DND-41 (cell line): ENCODE measurements at places on chromosomes 3 and 15.

GRCh38 chr15:29418178-29418577 lies 148.6 kb upstream of the NSMCE3 start:
- DNase-seq: no peak

DNA sequence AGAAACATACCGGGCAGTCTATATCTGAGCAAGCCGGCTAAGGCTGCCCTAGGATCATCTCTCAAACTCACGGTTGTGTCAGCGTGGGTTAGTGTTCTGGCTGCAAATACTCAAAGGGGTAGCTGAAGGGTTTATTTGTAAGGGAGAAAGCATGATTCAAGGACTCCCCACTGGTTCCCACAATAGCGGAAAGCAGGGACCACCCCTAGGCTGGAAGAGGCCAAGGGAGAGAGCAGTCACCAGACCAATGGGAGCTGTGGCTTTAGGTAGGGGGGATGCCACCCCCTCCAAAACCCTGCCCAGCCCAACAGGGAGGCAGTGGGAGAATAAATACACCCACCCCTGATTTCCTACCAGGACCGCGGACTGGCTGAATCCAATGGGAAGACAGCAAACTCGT lies 7.3 kb upstream of the LMCD1 start:
- no peak for DNase-seq

DNA sequence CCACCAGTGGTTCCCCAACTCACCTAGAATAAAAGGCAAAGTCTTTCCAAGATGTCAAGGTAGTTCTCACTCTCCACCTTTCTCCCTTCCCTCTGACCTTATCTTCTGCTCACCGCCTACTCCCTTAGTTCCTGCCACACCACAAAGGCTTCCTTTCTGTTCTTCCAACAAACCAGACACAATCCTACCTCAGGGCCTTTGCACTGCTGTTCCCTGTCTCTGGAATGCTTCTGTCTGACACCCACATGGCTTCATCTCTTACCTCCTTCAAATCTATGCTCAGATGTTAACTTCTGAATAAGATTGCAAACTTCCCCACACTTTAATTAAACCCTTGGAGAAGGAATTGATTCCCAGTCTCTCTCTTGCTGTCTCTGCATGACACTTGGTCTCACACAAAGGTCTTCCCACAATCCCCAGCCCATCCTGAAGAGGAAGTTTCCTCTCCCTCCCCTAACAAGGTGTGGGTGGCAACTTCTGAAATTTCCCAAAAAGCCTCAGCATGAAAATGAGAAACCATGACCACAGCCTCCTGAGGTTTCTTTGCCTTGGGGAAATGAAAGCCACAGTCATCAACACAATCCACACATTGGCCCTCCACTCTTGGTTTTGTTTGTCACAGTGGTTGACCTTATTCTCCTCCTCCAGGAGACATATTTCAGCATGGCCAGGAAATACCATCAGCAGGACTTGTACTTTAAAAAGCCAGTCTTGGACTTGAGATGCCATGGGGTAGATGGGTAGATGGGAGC lies 3.0 kb upstream of the RYK start:
- DNase-seq: no peak

- no peak for DNase-seq
Measured at GRCh38 chr15:42696626-42697025, 40.3 kb downstream of the CDAN1 start.

- no peak for DNase-seq
Measured at GRCh38 chr3:174538151-174538550, 321.0 kb upstream of the NAALADL2 start.

GRCh38 chr3:188085584-188086560 lies 68.1 kb upstream of the LPP start:
- no peak for DNase-seq

DNA sequence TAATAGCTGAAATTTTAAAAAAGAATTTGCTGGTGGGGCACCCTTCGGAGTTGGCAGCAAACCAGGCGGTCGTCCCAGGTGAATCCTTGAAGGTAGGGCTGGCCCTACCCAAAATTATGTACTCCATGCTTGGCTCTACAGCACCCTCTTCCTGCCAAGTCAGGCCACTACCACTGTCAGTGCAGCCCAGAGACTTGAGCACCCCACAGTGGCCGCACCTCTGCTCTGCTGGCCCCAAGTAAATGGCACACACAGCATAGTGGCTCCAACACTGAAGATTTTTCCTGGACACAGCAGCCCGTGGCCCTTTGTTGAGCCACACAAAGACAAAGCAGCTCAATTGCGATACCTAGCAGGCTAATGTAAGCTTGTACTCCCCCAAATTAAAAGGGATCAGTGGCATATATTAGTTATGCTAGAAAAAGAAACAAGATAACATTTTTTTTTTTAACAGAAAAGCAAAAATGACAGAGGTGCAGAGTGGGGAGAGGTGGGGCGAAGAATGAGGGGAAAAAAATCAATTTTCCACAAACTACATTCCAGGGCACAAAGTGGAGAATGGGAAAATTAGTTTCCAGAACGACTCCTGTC lies 250.5 kb downstream of the UACA start:
- peak; percentile 62 for DNase-seq

GRCh38 chr3:115804713-115805119 lies 181.4 kb downstream of the GAP43 start:
- DNase-seq: no peak

- no peak for DNase-seq
Measured at GRCh38 chr3:74048699-74049098, 424.0 kb upstream of the PDZRN3 start.

DNA sequence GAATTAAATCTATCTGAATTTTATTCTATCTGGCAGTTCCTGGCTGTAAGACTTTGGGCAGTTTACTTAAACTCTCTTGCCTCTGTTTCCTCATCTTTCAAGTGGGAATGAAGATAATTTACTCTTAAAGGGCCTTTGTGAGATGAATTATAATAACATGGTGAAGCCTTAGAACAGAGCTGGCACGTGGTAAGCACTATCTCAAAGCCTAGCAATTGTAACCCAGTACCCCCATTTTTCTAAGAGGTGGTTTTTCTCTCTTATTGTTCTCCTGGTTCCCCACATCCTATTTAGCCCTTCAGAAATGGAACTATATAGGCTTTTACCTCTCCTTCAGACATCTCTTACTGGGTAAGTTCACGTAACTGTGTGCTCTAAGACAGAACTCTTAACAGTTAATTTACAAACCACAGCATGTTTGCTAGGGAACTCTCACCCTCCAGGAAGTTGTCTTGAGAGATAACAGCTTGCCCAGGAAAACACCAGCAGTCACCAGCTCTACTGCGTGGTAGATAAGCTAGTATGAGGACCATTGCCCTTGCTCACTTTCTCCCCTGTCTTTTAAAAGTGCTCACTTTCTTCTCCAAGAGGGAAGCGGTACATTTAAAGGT lies 12.3 kb upstream of the CRBN start:
- no peak for DNase-seq

DNA sequence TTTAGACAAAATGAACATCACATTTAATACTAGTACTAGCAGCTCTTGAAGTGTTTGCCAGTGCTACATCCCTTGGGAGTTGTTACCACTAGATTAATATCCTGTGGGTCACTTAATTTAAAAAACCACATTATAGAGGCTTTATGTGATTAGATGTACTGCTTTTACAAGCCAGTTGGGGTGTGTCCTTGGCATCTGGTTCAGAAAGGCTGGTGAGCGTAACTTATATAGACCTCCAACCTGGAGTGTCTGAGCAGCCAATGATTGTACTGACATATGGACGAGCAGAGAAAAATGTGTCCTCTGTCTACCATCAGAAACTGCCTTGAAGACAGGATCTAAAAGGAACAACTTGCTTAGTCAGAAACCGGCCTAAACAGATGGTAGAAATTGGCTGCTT lies 306.2 kb upstream of the ATP11B start:
- no peak for DNase-seq

DNA sequence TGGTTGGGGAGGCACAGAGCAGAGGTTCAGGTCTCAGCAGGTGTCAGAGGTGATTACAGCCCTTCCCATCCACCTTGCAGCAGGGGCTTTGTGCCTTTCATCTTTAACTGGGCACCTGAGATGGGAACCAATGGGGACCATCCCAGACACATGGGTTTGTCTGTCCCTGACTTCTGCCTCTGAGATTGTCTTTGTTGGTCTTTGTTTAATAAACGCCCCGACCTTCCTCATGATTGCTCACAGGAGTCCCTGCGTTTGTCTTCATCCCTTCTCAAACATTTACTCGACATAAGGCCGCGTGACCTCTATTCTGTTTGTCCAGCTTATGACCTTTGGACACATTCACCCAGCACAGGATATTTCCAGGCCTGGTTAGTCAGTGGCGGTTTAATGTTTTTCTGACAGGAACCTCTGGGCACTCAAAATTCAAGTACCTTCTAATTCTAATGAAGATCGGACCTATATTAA lies 5.9 kb downstream of the ZSCAN2 start:
- DNase-seq: no peak

- no peak for DNase-seq
Measured at GRCh38 chr3:127454968-127455367, 135.6 kb downstream of the TPRA1 start.

GRCh38 chr3:46607603-46608028 lies 4.7 kb upstream of the FAM240A start:
- DNase-seq: no peak

DNA sequence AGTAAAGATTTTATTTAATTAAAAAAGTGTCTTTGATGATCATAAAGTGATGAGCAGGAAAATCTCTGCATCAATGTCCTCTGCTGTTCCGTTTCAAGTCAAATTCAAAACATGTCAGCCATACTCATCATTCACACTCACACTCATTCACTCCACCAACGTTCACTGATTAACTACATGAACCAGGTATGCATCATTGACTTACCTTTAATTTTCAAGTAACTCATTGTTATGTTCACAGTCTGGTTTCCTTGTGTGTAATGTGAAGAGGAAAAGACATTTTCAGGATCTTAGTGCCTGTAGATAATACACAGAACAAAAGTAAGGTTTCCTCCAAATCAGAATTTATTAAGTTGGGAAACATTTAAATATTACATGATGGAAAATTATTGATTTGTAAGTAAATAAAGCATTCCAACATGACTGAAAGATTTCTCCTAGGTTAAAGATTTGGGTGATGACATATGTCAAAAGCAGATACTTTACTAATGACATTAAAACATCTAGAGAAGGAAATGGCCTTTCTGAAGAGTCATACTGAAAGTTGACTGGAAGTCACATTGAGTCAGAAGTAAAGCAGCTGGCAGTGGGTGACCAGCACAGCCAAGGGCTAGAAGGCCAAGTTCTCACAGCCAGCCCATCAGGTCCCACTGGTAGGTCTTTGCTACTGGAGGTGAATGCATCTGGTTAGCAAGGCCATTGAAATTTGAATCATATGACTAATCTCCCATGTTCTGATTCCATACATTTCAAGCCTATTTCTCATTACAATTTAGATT lies 251.9 kb downstream of the CDIN1 start:
- DNase-seq: no peak

GRCh38 chr15:70016511-70016994 lies 81.2 kb downstream of the TLE3 start:
- no peak for DNase-seq

GRCh38 chr3:161273589-161274218 lies 52.6 kb downstream of the NMD3 start:
- DNase-seq: peak; percentile 26

GRCh38 chr3:125087768-125088391 lies 32.1 kb upstream of the HEG1 start:
- DNase-seq: no peak

DNA sequence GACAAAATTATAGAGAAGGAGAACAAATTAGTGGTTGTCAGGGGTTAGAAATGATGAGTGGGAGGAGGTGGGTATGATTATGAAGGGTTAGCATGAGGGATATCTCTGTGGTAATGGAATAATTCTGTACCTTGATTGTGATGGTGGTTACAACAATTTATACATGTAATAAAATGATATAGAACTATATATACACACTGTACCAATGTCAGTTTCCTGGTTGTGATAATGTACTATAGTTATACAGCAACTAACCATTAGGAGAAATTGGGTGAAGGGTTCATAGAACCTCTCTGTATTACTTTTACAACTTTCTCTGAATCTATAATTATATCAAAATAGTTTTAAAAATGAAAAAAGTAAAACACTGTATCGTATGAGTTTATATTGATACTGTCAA lies 148.1 kb downstream of the ZNF621 start:
- DNase-seq: no peak

- no peak for DNase-seq
Measured at GRCh38 chr3:177674186-177674585, 476.9 kb upstream of the TBL1XR1 start.

DNA sequence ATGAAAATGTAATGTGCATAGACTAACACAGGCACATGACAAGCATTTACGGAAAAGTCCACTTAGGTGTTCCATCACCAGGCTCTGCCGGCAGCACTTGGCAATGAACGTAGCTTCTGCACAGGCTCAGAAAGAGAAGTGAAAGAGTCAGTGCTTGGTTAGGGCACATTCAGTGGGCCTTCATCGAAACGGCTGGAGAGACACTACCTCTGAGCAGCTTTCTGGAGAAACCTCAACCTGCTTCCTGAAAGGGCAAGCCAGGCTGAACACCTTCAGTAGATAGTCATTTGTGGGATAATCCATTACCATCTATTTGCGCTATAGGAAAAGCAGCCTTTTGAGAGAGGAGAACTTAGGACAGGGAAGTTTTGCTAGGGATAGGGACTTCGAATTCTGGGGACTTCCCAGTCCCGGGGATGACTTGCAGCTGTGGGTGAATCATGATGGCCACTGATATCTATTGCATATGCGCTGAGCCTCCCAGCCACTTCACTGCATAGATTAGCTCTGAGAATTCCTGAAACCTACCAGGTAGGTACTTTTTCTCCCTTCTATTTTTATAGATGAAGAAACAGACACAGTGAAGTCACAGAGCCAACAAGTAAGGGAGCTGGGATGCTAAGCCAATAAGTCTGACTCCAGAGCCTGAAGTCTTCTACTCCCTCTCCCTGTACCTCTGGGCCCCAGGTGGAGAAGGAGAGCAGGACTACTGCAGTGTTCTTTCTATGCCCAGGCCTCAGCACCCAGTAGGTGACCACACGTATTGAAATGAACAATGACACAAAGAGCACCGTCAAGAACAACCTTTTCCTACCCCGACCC lies 4.2 kb upstream of the SH2D7 start:
- DNase-seq: no peak

- no peak for DNase-seq
Measured at GRCh38 chr3:10609134-10609533, 103.7 kb upstream of the ATP2B2 start.
